ENCODE measurements at places on chromosomes 1 and 21.
A peak's percentile ranks its signal among the peaks of the same experiment; 100 is the strongest.

GRCh38 chr21:45994086-45994661 is 12.6 kb downstream of the COL6A1 start:
- no peak for DNase-seq

- DNase-seq: no peak
These were observed 359.0 kb downstream of the HHAT start for GRCh38 chr1:210687582-210688279.

DNA sequence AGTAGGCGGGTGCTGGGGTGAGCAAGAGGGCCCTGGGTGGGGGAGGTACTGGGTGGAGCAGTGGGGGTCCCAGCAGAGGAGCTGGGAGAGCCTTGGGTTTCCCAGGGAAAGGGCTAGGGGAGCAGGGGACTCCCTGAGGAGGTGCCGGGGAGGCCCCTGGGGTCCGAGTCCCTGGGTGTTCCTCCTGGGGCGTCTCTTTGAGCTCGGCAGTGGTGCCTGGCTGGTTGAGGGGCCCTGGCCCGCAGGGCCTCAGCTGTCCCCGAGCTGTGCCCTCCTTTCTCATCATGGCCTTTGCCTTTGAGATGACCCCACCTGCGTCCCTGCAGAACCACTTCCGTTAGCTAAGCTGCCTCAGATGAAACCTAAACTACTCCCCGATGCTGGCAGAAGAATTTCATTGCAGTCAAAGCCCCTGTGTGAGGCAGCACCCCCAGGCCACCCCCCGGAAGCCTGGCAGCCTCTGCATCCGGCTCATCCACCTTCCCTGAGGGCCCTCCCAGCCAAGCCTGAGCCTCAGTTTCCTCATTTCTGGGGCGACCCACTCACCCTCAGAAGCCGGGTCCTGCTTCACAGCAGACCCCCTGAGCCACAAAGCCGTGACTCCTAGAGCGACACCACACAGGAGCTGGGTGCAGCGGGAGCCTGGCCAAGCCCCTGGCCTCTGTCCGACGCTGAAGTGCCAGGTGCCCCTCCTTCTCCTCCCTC is 43.5 kb upstream of the TRAPPC10 start:
- DNase-seq: no peak

- no peak for DNase-seq
These were observed 44.9 kb upstream of the LIN9 start for GRCh38 chr1:226353698-226354525.

- no peak for DNase-seq
These were observed 40.0 kb downstream of the L1TD1 start for GRCh38 chr1:62234688-62235087.

DNA sequence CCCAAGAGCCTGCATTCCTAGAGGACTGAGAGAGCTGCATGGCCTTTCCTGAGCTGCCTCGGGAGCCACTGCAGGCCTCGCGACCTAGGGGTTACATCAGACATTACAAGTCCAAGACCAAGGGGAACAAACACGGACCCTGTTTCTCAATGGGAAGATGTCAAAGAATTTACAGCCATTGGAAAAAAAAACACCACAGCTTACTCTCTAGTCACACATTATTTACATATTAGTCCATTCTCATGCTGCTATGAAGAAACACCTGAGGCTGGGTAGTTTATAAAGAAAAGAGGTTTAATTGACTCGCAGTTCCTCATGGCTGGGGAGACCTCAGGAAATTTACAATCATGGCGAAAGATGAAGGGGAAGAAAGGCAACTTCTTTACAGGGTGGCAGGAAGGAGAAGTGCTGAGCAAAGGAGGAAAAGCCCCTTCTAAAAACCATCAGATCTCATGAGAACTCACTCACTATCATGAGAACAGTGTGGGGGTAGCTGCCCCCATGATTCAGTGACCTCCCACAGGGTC is 8.4 kb upstream of the PRMT2 start:
- no peak for DNase-seq

- DNase-seq: no peak
These were observed 16.1 kb downstream of the NOC2L start for GRCh38 chr1:942864-943533.

DNA sequence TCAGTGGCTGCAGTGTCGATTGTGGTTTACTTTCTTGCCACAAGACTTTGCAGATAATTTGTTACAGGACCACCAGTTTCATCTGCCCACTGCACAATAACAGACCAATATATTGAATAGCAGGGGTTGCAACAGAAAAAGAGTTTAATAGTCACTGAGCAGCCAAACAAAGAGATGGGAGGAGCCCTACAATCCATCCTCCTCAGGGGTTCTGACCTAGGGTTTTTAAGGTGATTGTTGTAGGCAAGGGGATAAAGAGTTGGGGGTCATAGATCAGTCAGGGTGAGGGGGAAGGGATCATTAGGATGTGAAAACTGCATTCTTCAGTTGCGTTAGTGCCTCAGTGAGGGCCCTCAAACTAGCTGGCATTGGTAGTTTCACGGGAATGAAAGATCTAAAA is 110.7 kb upstream of the OLFM3 start:
- DNase-seq: no peak

- no peak for DNase-seq
These were observed 91.2 kb downstream of the HMGB4 start for GRCh38 chr1:33955096-33955495.

- no peak for DNase-seq
These were observed 4.6 kb upstream of the SRSF4 start for GRCh38 chr1:29186252-29186651.

DNA sequence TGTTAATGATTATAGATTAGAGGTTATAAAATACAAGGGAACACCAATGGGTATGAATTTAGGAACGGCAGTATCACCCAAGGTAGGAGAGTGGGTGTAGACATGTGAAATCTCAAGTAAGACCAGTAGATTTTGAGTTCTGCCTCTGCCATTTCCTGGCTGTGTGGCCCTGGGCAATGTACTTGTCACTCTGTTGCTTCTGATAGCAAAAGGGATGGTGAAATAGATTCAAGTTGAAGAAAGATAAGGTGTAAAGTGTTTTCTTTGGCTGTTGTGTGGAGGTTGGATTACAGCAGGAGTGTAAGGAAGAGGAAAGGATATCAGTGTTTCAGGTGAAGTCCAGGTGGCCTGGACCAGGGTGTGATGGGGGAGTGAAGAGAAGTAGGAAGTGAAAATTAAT is 64.3 kb downstream of the ADSS2 start:
- no peak for DNase-seq

DNA sequence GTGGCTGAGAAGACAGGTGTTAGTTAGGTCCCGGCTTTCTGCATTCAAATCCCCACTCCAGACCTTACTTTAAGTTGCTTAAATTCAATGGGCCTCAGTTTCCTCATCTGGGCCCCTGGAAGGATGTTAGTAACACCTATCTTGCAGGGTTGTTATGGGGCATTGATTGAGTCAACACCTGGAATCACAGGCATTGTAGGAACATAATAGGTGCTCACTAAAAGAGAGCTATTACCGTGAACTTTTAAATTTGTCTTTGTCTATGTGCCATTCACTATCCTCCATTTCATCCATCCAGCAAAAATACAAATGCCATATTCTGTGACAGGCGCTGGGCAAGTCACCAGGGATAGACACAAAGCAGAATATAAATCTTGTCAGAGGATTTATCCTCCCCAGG is 10.5 kb upstream of the MAPKAPK2 start:
- DNase-seq: no peak

GRCh38 chr1:18072066-18072465 is 35.5 kb upstream of the IGSF21 start:
- no peak for DNase-seq

DNA sequence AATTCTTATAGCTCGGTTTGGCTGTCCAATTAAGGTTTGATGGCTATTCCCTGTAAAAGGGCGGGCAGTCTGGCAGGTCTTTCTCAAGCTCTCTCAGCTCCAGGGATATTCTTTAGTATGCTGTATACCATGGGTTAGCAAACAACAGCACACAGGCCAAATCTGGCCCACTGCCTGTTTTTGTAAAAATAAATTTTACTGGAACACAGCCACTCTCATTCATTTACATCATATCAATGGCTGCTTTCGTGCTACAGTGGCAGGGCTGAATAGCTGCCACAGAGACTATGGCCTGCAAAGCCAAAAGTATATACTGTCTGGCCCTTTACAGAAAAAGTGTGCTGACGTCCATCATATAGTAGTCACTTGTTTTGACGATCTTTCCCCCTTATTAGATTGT is 32.0 kb downstream of the MACO1 start:
- no peak for DNase-seq

DNA sequence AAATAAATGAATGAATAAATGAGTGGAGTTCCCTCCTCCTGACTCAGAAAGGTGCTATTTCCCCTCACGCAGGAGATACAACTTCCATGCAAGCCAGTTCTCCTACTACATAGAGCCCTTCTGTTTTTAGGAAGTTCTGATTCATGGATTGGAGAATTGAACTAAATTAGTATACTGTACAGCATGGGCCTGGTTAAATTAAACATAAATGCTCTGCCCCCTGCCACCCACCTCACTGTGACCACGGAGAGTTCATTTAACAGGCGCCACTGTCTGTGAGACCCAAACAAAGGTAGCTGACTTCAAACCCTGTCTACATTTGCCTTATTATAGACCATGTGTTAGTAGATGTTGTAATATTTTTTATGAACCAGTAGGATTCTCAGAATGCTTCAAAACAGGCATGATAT is 9.1 kb upstream of the IRF2BP2 start:
- DNase-seq: no peak

GRCh38 chr1:238608144-238608543 is 717.4 kb upstream of the ZP4 start:
- DNase-seq: no peak

GRCh38 chr1:23743287-23744152 is at the start of gene ELOA:
ELOA (plus strand) TSS chr1:23743471; CDS start chr1:23743504, 33 bp downstream.
- DNase-seq: peak; percentile 57

DNA sequence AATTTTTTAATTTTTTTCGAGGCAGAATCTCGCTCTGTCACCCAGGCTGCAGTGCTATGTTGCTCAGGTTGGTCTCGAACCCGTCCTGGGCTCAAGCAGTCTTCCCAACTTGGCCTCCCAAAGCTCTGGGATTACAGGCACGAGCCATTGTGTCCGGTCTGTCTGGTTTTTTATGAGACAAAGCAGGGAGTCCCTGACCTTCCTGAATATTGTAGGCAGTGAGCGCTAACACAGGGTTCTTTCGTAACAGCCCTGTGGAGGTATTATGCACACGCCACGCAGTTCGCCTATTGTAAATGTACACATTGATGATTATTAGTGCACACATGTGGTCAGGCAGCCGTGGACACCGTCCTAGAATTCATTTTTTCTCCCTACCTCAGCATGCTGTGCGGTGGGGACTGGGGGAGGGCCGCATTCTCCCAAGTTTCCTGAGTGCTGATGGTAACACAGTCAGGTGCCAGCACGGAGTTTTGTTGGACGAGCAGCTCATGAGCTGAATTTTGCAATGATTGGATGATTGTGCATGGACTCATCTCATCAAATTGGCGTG is 19.6 kb downstream of the SPSB1 start:
- DNase-seq: no peak

DNA sequence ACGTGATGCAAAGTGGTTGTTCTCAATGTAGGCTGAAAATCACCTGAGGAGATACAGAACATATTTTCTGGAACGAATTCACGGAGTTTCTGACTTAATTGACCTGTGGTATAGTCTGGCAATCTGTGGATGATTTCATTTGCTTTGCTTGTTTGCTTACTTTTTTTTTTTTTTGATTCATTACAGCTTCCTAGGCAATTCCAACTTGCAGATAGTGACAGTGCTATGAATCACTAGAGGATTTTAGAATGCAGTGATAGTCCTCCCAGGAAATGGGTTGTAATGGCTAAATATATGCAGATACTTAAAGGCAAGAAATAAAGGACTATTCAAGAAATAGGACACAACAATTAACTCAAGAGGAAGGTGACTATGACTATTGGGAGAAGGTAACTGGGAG is 1378.1 kb upstream of the PRMT6 start:
- DNase-seq: no peak

DNA sequence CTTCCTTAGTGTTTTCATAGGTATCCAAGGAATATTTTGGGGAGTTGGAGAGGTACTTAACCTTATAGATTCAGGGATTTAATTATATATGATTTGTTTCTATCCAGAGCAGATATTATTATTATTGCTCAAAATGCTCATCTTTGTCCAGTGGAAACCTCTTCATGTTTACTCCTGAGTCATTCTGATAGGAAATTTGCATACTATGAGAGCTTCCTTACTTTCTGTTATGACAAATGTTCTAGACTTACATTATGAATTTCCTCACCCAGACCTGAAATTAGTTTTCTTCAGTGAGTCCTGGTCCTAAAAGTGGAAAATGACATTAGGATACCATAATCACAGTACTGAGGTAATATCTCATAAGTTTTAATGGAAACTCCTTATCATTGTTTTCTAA is 57.5 kb upstream of the PLPPR5 start:
- no peak for DNase-seq

DNA sequence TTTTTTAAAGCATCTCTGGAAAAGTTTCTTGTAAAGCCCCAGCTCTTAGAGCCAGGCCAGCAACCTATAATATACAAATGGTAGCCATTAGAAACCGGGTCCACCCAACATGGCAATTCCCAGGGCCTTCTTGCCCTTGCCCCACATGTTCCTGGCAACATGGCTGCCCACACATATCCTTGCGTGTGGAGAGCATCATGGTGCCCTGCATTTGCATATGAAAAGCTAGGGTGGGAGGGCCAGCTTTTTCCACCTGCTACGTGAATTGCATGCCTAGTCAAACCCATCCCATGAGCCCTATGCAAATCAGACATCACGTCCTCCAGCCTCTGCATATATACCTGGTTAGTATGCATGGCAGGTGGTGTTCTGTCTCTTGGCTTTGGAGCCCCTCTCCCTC is 88.2 kb downstream of the RABGAP1L start:
- DNase-seq: no peak

DNA sequence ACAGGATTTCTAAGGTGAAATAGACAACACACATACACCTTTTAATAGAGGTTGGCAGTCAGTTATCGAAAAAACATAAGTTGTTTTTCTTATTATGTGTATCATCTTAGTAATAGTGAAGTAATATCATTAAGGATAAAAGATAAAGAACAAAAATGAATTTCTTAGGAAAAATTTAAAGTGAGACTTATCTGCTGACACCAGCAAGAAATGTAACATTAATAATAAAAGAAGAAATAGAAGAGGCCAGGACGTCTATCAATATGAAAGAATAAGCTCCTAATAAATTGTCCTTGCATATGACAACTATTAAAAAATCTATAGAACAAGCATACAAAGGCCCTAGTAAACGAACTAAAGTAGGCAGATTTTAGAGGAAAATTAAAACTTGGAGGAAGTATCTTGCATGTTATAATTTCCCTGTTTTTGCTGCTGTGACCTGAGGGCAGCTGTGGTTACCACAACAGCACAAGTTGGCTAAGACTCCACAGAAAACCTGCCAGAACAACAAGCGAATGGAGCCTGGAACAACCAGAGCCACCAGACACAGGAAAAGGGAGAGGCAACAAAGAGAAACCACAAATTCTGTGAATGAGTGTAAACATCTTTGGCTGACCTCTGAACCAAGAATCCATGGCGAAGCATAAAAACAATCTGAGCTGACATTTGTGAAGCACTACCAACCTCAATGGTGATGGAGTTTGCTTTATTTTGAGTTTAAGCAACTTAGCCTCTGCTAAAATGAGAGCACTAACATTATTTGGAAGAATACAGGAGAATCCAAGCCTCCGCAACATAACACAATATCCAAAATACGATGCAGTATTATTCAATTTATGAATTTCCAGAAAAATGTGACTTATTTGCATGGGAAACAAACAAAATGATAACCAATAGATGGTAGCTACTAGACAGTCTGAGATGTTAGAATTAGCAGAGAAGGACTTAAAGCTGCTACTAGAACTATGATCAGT is 207.5 kb downstream of the KCNT2 start:
- no peak for DNase-seq

Measured in stimulated activated CD8-positive, alpha-beta memory T cell treated with anti-CD3 and anti-CD28 coated beads, Interleukin-4, amount 100 ng/mL, for 4 hours (primary cell).